Sigmoid colon (tissue), 7 donors: ENCODE measurements at places on chromosomes 1 and 21. TPM values are rescaled to one million over a fixed set of nuclear protein-coding genes. Genes with fewer than 3 reads are reported as not detected.

- no peak for DNase-seq
These were observed 112.3 kb upstream of the GADD45A start for GRCh38 chr1:67572594-67573221.

RXRG gene
- 1.6 TPM for total RNA-seq

CHI3L1 gene
- total RNA-seq = not detected

GRCh38 chr21:35399706-35400105 is 350.6 kb upstream of the RUNX1 start:
- no peak for DNase-seq

GRCh38 chr1:66220477-66220876 is 313.5 kb upstream of the SGIP1 start:
- DNase-seq = no peak

SEMA4A gene
- 1.6 TPM for total RNA-seq

RBP7 gene
- total RNA-seq = 4.2 TPM
